Esophagus mucosa (tissue), 1 donor: ENCODE measurements at places on chromosomes 13 and 19.
A peak's percentile ranks its signal among the peaks of the same experiment; 100 is the strongest.

GRCh38 chr13:60120617-60121336 lies 43.0 kb downstream of the DIAPH3 start:
- ATAC-seq = no peak

DNA sequence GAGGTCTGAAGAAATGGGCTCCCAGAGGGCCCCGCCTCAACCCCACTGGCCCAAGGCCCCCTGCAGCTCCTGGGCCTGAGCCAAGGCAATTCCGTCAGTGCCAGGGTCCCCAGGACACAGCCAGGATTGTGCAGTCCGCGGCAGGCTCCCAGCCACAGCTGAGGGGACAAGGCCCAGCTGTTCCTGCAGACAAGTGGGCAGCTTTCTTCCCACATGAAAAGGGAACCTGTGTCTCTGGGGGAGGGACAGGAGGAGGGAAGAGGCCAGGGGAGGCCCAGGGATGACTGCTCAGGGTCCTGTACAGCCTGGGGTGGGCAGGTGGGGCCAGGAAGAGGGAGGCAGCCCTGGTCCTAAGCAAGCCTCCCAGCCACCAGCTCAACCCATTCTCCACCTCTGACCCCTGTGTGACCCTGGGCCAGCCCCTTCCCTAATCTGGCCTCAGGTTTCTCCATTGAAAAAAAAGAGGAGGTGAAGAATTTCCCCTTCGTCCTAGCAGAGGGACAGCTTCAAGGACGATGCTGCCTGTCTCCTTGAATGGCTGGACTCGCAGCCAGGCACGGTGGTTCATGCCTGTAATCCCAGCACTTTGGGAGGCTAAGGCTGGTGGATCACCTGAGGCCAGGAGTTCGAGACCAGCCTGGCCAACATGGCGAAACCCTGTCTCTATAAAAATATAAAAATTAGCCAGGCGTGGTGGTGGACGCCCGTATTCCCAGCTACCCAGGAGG lies 20.5 kb upstream of the VSTM2B start:
- no peak for ATAC-seq

DNA sequence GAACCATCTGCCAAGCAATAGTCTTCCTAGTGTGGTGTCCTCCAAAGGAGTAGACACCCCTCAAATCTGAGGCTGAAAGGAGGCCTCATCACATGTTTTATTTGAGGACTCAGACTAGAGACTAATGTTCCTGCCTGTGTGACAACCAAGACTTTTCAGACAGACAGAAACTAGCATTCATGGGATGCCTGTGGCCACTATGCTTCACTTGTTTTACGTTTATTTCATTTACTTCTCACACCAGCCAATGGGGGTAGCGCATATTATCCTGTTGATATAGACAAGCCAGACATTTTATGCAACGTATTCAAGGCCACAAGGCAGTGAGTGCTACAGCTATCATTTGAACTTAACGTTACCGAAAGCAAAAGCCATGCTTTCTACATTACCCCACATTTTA lies 391.7 kb upstream of the HTR2A start:
- ATAC-seq = no peak

DNA sequence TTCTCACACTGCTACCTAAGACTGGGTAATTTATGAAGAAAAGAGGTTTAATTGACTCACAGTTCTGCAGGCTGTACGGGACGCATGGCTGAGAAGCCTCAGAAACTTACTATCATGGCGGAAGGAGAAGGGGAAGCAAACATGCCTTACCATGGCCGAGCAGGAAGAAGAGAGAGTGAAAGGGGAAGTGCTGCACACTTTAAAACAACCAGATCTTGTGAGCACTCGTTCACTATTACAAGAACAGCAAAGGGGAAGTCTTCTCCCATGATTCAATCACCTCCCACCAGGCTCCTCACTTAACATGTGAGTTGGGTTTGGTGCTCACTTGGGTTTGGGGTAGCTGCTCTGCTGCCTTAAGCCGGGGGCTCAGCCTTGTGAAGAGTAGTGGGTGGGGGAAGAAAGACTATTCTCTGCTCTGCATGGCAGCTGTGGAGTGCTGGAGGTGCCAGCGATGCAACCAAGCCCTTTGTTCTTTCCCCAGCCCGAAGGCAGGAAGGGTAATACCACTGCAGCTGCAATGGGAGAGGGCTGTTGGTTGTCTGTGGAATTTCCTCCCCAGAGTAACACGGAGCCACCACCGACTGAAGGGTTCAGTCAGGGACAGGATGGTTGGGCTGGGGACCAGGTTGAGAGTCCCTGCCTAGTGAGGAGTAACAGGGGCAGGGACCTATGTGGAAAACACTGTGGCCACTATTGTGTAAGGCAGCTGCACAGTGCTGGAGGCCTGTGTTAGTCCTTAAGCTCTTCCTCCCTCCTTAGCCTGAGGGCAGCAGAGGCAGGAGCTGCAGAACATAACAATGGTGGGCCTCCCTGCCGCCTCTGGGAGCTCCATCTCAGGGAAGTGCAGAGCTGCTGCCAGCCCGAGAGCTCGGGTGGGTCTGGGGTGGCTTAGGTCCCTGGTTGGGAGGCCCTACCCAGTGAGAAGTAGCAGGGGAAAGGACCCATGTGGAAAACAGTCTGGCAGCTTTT lies 1262.5 kb downstream of the EFNB2 start:
- no peak for ATAC-seq

GRCh38 chr13:80052286-80052685 lies 288.6 kb downstream of the SPRY2 start:
- ATAC-seq = no peak

DNA sequence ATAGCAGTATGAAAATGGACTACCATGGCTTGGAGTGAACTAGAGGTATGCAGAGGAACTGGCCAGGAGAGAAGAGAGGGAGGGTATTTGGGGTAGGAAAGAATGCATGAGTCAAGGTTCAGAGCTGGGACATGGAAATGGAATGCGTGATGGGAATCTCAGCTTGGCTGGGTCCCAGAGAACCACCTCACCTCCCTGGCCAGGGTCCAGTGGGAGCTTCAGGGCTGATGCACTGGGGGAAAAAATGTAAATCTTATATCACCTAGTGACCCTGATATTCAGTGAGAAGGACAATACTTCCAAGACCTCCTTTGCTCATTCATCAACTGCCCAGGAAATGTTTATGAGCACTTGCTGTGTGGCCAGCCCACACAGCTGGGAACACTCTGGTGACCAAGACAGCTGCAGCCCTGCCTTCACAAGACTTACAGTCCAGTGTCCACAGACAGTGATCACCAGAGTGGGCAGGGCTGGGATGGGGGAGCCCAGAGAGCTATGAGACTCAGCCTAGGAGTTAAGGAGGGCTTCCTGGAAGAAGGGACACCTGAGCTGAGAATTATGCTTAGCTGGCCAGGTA lies 12.8 kb downstream of the IGSF23 start:
- peak; percentile 31 for ATAC-seq

DNA sequence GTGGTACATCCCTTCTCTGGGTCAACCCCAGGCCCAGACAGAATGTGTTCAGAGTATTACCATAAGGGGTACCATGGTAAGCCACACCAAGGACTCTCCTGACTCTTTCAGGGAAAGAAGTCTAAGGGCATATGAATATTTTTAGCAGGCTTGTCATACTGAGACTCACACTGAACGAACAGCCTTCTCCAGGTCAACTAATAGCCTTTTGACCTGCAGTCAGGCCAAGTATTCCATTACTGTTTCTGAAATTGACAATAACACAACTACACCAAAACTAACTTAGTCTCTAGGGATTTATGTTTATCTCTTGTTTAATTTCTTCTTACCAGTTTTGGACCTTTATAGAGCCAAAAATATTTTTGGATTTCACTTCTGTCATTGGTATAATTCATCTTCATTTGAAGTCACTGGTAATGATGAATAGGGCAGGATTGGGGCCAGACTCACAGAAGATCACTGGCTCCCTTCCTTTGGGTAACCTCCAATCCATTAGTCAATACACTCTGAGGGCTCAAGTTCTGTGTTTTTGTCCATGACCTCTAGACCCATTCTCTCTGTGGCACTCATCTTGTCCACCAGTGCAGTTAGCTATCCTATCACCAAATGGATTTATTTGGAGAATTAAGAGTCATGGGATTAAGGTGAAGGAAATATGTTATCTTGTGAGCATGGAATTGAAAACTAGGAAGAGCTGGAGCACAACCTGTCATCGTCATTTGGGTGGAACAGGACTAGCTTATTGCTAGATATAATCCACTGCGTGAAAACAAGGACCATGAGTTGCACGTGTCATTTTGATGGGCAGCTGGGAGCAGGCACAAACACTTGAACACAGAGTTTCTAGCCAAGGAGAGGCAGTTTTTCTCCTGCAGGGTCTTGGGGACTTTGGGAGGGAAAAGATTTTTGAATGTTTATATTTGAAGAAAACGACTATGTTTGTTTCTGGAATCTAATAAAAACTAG lies 313.3 kb downstream of the DCLK1 start:
- ATAC-seq = no peak

GRCh38 chr19:40523322-40524047 lies 53.2 kb upstream of the SHKBP1 start:
- peak; percentile 83 for ATAC-seq

GRCh38 chr13:94917824-94918223 lies 205.5 kb upstream of the SOX21 start:
- ATAC-seq = no peak

DNA sequence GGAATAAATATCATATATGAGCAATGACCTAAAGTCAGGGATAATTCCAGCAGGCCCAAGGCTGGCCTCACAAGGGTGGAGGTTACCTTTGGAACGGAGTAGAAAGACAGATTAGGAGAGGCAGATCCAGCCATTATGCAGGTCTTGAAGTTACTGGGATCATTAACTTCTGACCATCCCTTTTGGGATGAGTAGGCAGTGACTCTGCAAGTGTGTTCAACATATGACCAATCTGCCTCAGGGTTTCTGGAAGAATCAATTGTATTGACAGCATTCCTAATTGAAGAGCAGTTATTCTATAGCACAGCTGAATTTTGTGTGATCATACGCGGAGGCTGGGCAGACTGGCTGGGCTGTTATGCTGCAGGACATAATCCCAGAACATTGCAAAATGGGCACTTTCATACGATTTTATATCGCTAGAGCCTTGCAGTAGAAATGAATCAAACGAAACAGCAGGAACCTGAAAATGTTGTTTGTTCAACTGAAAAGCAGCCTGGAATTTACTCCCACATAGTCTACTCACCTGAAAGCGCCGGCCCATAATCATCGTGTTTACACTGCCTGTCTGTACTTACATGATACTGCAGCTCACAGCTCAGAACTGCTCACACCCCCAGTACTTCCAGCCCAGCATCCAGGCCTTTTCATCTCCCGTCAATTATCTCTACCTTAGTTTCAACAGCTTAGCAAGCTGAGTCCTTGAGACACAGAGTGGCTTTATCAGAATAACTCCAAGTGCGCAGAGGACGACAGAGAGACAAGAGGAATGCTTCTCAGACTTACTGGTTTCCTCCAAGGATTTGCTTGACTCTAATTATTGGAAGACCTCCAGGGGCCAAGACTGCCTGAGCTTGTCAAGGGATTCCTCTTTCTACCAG lies 556.1 kb downstream of the EFNB2 start:
- peak; percentile 87 for ATAC-seq

DNA sequence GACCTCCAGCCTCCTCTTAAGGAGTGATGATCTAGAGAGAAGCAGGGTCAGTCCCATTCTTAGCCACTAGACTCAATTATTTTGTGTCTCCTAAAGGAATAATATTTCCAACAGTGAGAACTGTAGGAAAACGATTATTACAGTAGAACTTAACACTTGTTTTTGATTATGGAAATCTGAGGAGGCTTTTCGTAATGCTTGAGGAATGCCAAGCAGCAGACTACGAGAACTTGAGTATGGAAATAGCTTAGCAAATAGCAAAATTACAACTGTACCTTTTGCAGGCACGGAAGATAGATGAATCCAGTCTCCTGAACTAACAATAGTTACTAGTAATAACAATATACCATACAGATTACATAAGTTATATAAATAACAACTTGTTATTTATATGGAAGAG lies 12.2 kb downstream of the BRD4 start:
- ATAC-seq = no peak

DNA sequence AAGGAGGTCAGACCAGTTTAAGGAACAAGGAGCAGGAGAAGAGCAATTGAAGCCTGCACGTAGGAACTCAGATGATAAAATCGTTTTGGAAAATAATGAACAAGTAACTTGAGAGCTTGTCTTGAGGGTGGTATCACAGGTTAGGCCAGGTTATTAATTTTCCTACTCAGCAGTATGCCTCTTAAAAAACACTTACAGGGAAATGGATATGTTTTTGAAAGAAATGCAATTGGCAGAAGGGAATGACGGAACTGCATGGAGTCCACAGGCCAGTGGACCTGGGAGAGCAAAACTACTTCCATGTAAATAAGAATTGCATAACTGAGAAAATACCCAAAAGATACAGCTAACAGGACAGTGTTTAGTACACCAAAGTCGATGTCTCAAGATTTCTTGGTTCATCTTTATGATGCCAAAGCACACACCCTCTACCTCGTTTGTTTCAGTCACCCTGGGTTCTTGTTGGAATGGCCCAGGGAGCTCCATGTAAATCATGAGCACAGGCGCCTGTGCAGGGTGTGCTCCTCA lies 35.2 kb downstream of the MBNL2 start:
- no peak for ATAC-seq

DNA sequence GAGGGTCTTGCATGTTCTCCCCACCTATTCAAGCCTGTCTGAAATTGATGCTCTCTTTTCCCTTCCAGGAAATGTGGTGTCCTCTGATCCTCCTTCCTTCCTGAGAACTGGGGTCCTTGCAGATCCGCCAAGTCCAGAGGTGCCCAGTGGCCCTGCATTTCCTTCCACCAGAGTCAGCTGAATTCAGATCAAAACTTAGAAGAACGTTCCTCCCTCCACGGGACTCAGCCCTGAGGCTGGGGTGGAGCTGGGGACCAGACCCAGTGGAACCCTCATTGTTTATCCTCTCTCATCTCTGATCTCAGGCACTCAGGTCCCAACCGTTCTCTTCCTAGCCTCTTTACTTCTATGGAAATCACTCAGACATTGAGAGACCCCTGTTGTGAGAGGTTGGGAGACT lies 477.3 kb downstream of the TSHZ3 start:
- ATAC-seq = no peak
